ENCODE measurements at places on chromosomes 4 and X. TPM values are rescaled to one million over a fixed set of nuclear protein-coding genes. Genes with fewer than 3 reads are reported as not detected.

PDGFC gene
- polyA plus RNA-seq: 12.3 TPM

TEX13C gene
- not detected for polyA plus RNA-seq

TEX13A gene
- polyA plus RNA-seq: not detected

WAS gene
- 2.2 TPM for polyA plus RNA-seq

TTC29 gene
- 0.82 TPM for polyA plus RNA-seq
